ENCODE measurements at places on chromosomes 3 and 15. TPM values are rescaled to one million over a fixed set of nuclear protein-coding genes. Genes with fewer than 3 reads are reported as not detected.

HEG1 gene
- polyA plus RNA-seq = 40.2 TPM

STRIT1 gene
- polyA plus RNA-seq = 28.6 TPM

AHSG gene
- polyA plus RNA-seq = 0.17 TPM

BTLA gene
- polyA plus RNA-seq = not detected

TRAIP gene
- 4.7 TPM for polyA plus RNA-seq

COX5A gene
- polyA plus RNA-seq = 229 TPM

DNA sequence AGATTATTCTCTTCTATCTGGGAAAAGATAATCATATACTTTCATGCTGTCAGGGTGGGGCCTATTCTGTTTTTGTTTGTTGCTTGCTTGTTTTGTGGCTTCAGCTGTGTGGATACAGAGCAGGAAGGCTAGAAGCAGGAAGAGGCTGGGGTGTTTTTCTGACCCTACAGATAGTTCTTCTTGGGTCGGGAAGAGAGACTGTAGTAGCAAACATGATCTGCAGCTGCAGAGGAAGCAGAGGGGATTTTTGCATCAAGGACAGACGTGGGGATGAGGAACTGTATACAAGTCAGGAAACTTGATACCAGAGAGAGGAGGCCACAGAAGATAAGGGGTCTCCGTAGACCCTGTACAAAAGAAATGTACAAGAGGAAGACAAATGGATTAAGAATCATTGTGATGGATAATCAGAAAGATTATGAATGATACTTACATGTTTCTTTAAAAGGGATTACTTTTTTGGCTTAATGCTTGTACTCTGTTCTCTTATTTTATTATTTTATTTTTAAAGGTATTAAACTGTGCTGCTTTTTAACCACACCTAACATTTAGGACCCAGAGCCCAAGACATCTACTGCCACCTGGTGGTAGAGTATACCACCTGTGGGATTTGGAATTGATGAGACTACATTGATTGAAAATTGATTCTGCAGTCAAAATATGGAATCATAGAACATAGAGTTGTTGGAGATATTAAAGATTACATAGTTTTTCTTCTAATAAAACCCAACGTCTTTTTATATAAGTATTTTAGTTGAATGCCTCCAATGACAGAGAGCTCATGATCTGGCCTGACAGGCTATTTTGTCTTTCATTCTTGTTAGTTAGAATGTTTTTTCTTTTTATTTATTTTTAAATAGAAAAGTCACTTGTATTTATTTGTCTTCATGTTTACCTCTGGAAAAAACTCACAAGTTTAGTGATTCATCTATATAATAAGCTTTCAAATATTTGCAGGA, 87.3 kb upstream of the ROPN1 start:
- peak; percentile 53 for DNase-seq

GRCh38 chr15:39078026-39078425, 502.9 kb upstream of the THBS1 start:
- peak; percentile 28 for DNase-seq

GRCh38 chr15:60529332-60529731, 50.4 kb upstream of the ICE2 start:
- DNase-seq = no peak

GRCh38 chr3:99761415-99762165, 56.1 kb upstream of the CMSS1 start:
- no peak for DNase-seq

DNA sequence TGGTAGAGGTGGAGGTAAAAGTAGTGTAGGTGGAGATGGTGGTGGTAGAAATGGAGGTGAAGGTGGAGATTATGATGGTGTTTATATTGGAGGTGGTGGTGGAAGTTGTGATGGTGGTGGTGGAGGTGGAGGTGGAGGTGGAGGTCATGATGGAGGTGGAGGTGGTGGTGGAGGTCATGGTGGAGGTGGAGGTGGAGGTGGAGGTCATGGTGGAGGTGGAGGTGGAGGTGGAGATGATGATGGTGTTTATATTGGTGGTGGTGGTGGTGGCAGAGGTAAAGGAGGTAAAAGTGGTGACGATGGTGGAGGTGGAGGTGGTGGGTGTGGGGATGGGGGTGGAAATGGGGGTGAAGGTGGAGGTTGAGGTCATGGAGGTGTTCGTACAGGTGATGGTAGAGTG, 107.8 kb downstream of the ASB7 start:
- peak; percentile 13 for DNase-seq

DNA sequence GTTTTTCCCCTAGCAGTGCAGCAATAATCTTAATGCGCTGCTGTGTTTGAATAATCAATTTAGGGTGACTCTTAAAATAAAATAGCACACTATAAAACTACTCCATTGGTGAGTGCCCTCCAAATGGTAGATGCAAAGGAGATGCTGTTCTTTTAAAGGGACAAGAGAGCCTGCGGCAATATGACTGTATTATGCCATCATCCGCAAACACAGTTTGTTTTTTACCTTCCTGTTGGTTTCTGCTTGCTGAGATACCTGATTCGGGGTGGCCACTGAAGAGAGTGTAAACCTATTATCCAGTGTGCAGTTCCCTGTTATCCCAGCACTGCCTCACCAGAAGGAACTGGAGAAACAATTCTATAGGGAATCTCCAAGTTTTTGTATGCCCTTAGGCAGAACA, 523.1 kb upstream of the TGFBR2 start:
- DNase-seq = no peak

DNA sequence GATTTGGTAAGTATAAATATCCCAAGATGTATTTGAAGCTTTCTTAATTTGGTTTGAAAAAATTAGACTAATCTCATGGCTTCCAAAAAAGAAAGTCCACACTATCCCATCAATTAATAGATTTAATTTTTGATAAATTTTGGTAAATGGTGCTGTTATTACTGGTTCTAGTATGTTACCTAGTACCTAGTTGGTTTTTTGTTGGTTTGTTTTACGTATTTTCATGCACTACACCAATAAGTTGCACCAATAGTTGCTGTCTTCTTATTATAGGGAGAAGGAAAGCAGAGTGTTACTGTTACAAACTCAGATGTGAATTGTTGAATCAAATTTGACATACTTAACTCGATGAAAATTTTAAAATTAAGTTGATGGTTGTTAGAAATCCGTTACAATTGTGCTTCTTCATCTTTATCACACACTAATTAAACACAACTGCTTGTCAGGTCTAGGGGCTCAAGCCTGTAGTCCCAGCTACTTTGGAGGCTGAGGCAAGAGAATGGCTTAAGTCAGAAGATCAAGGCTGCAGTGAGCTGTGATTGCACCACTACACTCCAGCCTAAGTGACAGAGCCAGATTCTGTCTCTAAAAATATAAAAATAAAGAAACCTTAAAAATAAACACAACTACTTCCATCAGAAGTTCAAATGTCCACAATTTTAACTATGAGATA, 23.1 kb upstream of the MBNL1 start:
- no peak for DNase-seq

GRCh38 chr3:48118928-48119327, 69.3 kb downstream of the CDC25A start:
- DNase-seq = no peak

- no peak for DNase-seq
Observed at GRCh38 chr3:9142362-9142761, 107.1 kb downstream of the SRGAP3 start.

GRCh38 chr3:194556086-194557056, 69.6 kb upstream of the ATP13A3 start:
- no peak for DNase-seq

GRCh38 chr3:188469228-188469885, 315.4 kb downstream of the LPP start:
- no peak for DNase-seq

GRCh38 chr15:98025237-98025636, 64.7 kb downstream of the ARRDC4 start:
- DNase-seq = no peak

DNA sequence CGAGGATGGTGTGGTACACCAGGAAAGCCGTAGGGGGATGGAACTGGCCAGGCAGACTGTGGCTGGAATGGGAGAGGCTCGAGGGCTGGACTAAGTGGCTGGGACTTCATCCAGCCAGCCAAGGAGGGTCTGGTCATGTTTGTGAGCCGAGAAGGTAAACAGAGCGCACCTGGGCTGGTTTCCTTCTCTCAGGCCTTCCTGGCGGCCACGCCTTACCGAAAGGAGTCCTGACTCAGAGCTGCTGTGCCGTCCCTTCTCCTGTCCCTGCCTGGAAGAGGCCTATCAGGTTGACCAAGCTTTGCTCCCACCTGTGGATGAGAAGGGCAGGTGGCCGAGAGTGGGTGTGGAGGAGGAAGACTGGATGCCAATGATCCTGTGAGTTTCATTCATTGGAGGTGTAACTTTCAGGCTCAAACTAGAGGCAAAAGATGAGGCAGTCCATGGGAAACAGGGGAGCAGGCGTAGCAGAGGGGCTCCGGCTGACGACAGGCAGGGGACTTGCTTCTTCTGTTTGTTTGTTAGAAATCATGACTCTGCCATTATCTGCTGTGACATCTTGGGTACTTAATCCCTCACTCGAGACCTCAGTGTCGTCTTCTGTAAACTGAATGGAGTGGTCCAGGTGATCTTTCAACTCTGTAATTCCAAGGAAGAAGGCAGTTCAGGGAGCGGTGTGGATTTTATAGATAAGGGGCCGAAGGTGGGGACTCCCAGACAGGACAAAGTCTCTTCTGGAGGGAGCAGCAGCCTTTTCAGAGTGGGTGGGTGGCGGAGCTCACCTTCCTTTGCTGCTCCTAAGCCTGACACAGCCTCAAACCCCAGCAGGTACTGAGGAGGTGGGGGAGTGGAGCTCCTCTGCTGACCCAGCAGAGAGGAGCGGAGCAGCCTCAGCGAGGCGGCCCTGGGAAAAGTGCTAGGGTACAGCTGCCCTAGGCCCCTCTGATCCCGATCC, 71.8 kb upstream of the GATM start:
- no peak for DNase-seq

Data from muscle of back (tissue), 13 donors.